ENCODE measurements at places on chromosomes 13 and 19.

- no peak for DNase-seq
Observed at GRCh38 chr13:98657506-98658085, 80.7 kb upstream of the STK24 start.

- no peak for DNase-seq
Observed at GRCh38 chr13:83297586-83298290, 584.5 kb downstream of the SLITRK1 start.

GRCh38 chr13:66345971-66346370 is 884.2 kb downstream of the PCDH9 start:
- DNase-seq, result no peak

DNA sequence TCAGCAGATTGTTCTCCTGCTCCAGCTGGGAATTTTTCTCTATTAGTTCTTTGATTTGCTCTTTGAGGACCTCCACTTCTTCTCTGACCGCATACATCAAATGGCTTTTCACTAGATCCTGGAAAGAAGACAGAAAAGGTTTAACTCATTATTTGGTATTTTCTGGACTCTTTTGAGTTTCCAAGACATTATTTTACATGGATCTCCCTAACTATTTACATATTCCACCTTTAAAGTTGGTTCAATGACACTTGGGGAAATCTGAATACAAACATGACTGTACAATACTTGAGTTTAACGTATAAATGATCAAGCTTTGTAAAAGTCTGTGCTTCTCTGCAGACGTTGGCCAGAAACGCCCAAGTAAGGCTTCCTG is 61.1 kb downstream of the SERP2 start:
- no peak for DNase-seq

DNA sequence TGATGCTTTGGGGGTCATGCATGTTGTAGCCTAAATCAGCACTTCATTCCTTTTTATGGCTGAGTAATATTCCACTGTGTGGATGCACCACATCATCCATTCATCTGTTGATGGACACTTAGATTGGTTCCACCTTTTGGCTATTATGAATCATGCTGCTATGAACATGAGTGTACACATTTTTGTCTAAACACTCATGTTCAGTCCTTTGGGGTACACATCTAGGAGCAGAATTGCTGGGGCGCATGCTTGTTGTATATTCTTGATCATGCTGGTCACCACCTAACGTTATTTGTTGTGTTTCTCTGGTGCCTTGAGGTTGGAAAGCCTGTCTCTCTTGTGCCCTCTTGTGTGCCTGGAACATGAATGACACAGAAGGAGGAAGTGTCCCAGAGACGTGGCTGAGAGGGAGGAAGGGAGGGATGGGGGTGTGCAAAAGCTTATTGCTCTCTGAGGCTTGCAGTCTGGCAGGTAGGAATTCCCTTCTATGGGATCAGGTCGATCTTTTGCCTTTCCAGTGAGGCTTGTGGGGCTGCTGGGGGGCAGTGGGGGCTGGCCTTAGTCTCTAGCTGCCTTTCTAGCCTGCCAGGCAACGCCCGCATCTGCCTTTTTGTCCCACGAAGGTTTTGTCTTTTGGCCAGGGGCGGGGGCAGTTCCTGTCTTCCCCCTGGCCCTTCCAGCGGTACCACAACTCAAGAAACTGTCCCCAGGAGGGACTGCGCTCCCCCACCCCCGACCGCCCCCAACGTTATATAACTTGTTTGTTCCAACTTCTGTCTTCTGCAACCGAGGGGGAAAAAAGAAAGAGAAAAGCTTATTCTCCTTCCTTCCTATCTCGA is 7.6 kb downstream of the KLHL26 start:
- DNase-seq, result peak; percentile 85
